A549 treated with RU486 at 1 μM for 4 hours (cell line): ENCODE measurements at places on chromosomes 4 and X. TPM values are rescaled to one million over a fixed set of nuclear protein-coding genes. Genes with fewer than 3 reads are reported as not detected.

CCDC160 gene
- total RNA-seq: not detected in 5 replicates

CPE gene
- total RNA-seq: 0.81 to 2.0 TPM (median 1.7 TPM) in 5 replicates

APELA gene
- total RNA-seq: not detected in 5 replicates

USO1 gene
- 13.6 to 27.9 TPM (median 24.8 TPM) in 5 replicates for total RNA-seq

NXF2B gene
- not detected in 5 replicates for total RNA-seq

CNGA1 gene
- total RNA-seq: 0.14 to 0.51 TPM in 2 of 5 replicates, not detected in the others

REPS2 gene
- 0.32 to 0.80 TPM (median 0.56 TPM) in 5 replicates for total RNA-seq

CT45A3 gene
- 0.15 to 0.17 TPM in 2 of 5 replicates, not detected in the others for total RNA-seq

DKK2 gene
- not detected in 5 replicates for total RNA-seq

INTU gene
- total RNA-seq: 1.0 to 2.3 TPM (median 1.3 TPM) in 5 replicates

BEX1 gene
- total RNA-seq: not detected in 5 replicates

RRH gene
- total RNA-seq: 0.06 TPM in 1 of 5 replicates, not detected in the others

SRPK3 gene
- 0.02 to 0.05 TPM (median 0.02 TPM) in 3 of 5 replicates, not detected in the others for total RNA-seq

NUDT9 gene
- 22.8 to 28.3 TPM (median 25.3 TPM) in 5 replicates for total RNA-seq
